ENCODE measurements at places on chromosomes 1 and 21.

- DNase-seq: no peak
Observed at GRCh38 chr1:224058303-224058702, 55.6 kb upstream of the FBXO28 start.

DNA sequence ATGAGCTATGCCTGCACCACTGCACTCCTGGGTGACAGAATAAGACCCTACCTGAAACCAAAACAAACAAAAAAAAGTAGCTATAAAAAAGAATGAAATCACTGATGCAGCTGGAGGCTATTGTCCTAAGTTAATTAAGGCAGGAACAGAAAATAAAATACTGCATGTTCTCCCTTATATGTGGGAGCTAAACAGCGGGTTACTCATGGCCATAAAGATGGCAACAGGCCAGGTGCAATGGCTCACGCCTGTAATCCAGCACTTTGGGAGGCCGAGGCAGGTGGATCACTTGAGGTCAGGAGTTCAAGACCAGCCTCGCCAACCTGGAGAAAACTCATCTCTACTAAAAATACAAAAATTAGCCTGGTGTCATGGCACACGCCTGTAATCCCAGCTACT is 152.7 kb downstream of the PIK3R3 start:
- no peak for DNase-seq

DNA sequence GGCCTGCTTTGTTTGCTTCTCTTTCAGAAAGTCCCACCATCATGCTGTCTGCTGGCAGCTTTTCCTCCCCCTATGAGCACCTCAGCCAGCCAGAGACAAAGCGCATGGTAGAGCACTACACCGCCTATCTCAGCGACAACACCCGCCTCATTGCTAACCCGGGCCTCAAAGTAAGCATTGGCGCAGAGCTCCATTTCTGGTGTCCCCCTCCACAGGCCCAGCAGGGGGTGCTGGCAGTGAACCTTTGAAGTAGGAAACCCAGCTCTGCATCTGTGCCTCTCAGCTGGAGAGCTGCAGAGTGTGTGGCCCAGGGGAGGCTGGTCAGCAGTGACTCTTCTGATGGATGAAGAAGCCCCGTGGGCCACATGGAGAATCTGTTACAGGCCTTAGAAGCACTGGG is 81.2 kb upstream of the RAVER2 start:
- no peak for DNase-seq

- DNase-seq: no peak
Observed at GRCh38 chr1:31704271-31705079, 658 bp upstream of the COL16A1 start.

GRCh38 chr1:207333620-207334019 is 12.1 kb downstream of the CD55 start:
- DNase-seq: no peak

- DNase-seq: no peak
Observed at GRCh38 chr1:56837244-56837939, 17.2 kb upstream of the C8A start.

DNA sequence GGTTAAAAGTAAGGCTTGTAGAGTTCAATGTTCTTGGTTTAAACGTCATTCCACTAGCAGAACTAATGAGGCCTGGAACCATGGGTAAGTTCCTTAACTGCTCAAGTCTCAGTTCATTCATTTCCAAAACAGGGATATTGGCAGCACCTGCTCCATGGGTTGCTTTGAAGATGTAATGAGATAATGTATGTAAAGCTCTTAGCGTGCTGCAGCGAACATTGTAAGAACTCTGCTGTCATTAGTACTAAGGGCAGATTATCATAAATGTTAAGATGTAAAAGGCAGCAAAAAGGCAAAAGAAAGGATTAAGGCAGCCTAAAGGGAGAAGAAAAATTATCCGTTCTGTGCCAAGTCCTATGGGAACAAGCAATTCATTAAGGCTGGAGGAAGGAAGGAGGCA is 129.1 kb upstream of the NGF start:
- DNase-seq: no peak

DNA sequence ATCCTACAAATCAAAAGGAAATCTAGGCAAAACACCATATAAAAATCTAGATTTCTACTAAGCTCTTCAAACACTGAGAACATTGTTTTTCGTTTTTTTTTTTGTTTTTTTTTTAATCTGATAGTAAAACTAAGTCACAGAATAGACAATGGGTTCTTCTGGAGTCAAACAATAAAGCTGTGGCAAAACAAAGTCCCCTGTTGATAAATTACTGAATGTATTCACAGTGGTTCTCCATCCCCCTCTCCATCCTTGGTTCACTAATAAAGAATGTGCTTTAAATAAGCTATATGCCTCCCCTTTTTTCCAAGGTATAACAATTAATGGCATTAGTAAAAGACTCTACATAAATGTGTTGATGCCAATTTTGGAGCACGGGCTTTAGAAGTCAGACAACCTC is 16.7 kb upstream of the ATP1B1 start:
- no peak for DNase-seq

GRCh38 chr1:16988210-16988609 is 7.8 kb upstream of the MFAP2 start:
- DNase-seq: no peak

GRCh38 chr1:169924829-169925228 is 31.1 kb upstream of the SCYL3 start:
- no peak for DNase-seq

DNA sequence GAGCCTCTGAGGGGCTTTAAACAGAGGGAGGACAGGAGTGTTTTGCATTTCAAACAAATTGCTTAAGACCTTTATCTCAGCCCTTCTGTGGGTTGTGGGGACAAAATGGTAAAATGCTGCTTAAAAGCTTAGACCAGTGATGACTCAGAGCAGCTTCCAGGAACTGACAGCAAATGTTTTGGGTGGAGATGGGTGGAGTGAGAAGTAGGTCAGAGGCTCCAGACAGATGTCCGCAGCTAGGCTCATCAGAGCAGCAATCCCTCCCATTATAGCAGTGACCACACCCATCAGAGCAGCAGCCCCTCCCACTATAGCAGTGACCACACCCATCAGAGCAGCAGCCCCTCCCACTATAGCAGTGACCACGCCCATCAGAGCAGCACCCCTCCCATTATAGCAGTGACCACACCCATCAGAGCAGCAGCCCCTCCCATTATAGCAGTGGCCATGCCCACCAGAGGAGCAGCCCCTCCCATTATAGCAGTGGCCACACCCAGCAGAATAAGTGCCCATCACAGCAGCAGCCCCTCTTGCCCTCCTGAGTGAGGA is 532.2 kb downstream of the MATN1 start:
- DNase-seq: no peak

- DNase-seq: no peak
Observed at GRCh38 chr1:17423781-17424245, 15.7 kb downstream of the RCC2 start.

GRCh38 chr1:61284248-61284854 is 202.0 kb downstream of the NFIA start:
- DNase-seq: no peak

DNA sequence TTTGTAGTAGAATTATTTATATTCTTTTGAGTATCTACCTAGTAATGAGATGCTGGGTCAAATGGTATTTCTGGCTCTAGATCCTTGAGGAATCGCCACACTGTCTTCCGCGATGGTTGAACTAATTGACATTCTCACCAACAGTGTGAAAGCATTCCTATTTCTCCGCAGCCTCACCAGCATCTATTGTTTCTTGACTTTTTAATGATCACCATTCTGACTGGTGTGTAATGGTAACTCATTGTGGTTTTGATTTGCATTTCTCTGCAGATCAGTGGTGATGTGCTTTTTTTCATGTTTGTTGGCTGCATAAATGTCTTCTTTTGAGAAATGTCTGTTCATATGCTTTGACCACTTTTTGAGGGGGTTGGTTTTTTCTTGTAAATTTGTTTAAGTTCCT is 15.3 kb upstream of the IL23R start:
- DNase-seq: no peak

- no peak for DNase-seq
Observed at GRCh38 chr1:1073743-1074587, at the start of gene RNF223. RNF223 (minus strand) TSS chr1:1074306; CDS start chr1:1072566, 1,740 bp downstream.

DNA sequence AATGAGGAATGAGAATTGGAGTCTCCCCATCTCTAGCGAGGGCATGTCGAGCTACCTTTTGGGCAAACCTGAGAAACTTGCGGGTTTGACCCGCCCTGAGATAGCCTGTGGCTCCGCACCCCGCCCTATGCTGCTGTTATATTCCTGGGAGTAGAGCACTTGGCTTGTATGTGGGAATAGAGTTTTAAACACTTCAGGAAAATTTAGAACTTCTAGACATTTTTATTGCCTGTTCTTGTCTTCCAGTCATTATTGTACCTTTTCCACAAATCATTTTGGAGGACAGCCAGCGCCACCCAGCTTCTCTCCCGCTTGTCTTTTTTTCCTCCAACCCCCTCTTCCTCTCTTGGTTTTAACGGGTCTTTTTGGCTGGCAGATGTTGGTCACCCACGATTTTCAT is 738 bp downstream of the GNPAT start:
- no peak for DNase-seq

GRCh38 chr1:51330331-51331201 is at the start of gene TTC39A:
TTC39A (minus strand) TSS chr1:51330562; CDS start chr1:51330477, 85 bp downstream.
- no peak for DNase-seq

GRCh38 chr1:204513117-204513716 is 3.0 kb upstream of the MDM4 start:
- no peak for DNase-seq
